ENCODE measurements at places on chromosomes 4 and X.

- no peaks in the 10 kb centered on the region for H3K27me3 ChIP-seq
- peaks cover 5% of the 10 kb centered on the region for H3K36me3 ChIP-seq
- no peak overlapping the region for H3K27ac ChIP-seq
Observed at GRCh38 chrX:101397779-101398178, 7.0 kb downstream of the RPL36A start.

- H3K4me1 ChIP-seq: peaks cover 12% of the 10 kb centered on the region
- DNase-seq: peak; percentile 28
- H3K36me3 ChIP-seq: no peaks in the 10 kb centered on the region
- no peak overlapping the region for H3K4me3 ChIP-seq
- H3K27ac ChIP-seq: peak overlapping the region; percentile 57
Observed at GRCh38 chr4:158817562-158818296, 48.9 kb downstream of the FNIP2 start.

GRCh38 chr4:16802044-16802443, 96.4 kb downstream of the LDB2 start:
- H3K4me3 ChIP-seq: no peak overlapping the region
- no peaks in the 10 kb centered on the region for H3K4me1 ChIP-seq
- no peaks in the 10 kb centered on the region for H3K27me3 ChIP-seq
- no peak for DNase-seq
- no peaks in the 10 kb centered on the region for H3K36me3 ChIP-seq

DNA sequence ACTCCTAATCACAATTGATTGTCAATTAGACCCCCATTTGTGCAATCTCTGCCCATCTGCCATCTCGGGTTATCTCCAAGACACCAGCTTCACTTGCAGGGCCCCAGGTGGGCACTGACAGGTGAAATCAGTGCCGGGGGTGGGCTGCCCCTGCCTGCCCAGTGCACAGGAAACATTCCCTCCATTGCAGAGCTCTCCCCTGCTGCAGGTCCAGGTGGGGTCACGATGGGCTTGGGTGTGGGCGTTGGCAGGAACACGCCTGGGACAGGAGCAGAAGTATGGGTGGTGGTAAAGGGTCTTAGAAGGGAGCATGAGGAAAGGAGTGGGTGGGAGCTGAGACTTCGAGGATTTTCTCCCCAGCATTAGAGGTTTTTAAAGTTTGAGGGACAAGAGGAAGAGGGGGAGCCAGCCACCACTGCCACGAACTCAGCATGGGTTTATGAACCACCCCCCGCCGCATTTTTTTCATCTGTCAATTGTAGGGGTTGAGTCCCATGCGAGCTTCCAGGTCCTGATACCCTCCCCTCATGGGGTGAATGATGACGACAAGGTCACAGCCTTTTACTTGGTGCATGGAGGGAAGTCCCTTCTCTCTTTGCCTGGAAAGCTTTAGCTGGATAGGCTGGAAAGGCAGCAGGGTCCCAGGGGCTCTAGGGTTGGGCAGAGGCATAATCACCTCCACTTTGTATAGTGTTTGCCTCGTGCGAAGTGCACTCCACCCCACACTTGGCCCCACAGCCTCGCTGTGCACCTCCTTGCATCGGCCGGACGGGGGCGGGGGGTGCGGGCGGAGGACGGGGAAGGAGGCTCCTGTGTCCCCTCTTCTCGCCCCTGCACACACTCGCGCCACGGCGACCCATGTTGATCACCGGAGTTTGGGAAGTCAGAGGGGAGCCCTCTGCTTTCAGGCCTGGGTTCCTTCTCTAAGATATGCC, 3.5 kb upstream of the NKX1-1 start:
- no peak overlapping the region for H3K4me3 ChIP-seq
- peaks cover 29% of the 10 kb centered on the region for H3K27me3 ChIP-seq

GRCh38 chrX:25226151-25226550, 210.4 kb upstream of the ARX start:
- H3K36me3 ChIP-seq: no peaks in the 10 kb centered on the region
- no peak overlapping the region for H3K4me3 ChIP-seq
- H3K27me3 ChIP-seq: no peaks in the 10 kb centered on the region

GRCh38 chr4:11183356-11183740, 245.3 kb downstream of the HS3ST1 start:
- no peak overlapping the region for H3K27ac ChIP-seq
- H3K4me3 ChIP-seq: no peak overlapping the region
- H3K4me1 ChIP-seq: no peaks in the 10 kb centered on the region
- no peaks in the 10 kb centered on the region for H3K36me3 ChIP-seq
- DNase-seq: no peak

GRCh38 chrX:155819525-155819924, 61.6 kb upstream of the VAMP7 start:
- no peaks in the 10 kb centered on the region for H3K27me3 ChIP-seq

DNA sequence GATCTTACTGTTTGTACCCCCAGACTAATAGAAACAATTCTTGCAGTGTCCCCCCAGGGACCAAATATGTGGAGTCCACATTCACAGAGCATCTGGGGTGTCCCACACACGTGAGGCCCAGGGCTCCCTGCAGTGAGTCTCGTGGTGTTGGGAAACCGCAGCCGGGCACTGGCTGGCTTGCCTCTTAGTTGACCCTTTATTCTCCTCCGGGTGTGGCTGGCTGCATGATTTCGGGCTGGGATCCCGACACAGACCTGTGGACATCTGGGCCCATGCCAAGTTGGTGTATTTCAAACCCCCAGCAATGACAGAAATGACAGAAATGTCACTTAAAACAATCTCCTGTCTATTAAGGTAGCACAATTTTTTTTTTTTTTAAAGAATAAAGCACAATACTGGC, 15.6 kb upstream of the CLDN24 start:
- no peak overlapping the region for H3K27ac ChIP-seq
- DNase-seq: no peak
- no peaks in the 10 kb centered on the region for H3K27me3 ChIP-seq
- H3K4me1 ChIP-seq: peaks cover 24% of the 10 kb centered on the region

DNA sequence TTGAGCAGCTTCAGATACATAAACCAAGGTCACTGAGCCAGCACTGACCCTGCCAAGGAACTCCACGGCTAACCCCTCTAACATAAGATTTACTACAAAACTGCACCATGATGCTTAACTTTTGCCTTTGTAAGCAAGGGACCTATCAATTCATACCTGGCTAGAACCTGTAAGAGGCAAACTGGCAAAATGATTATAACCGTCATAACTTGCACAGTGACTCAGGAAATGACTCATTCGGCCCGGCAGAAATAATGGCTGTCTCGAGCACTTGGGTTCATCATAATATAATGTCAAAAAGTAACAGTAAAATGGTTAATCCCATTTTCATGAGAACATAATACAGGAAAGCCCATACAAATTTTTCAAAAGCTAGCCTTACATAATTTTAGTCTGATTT, 17.2 kb downstream of the RASGEF1B start:
- DNase-seq: peak; percentile 26
- no peak overlapping the region for H3K4me3 ChIP-seq
- H3K27ac ChIP-seq: no peak overlapping the region
- H3K4me1 ChIP-seq: no peaks in the 10 kb centered on the region
- no peaks in the 10 kb centered on the region for H3K27me3 ChIP-seq
- H3K36me3 ChIP-seq: peaks cover 62% of the 10 kb centered on the region

DNA sequence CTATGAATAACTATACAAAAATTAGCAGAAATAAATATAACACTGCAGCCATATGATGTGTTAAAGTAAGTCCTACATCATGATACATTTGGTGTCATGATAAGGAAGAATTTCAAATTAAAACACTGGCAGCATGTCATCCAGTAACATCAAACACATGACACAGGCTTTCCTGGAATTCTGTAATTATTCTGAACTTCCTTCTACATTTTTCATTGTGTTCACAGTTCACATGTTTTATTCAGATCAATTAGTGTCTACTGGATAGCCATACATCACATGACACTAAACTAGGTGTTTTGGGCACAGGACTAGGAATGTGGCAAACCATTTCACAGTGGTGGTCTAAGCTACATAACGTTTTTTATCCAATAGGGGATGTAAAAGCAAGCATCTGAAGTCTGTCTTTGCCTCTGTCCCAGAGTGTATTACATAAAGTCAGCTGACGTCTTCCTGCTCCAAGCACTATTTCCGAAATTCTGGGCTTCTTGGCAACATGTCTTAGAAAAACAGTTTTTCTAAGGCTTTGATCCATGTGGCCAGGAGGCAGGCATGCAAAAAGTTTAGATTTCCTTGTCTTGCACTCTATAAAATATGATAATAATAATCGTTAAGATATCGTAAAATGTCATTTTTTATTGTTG, 707.9 kb downstream of the CENPC start:
- H3K27me3 ChIP-seq: no peaks in the 10 kb centered on the region
- H3K4me3 ChIP-seq: no peak overlapping the region
- H3K4me1 ChIP-seq: no peaks in the 10 kb centered on the region
- H3K27ac ChIP-seq: no peak overlapping the region
